ENCODE measurements at places on chromosomes 2 and 18.

GRCh38 chr18:48077291-48077690, 146.8 kb upstream of the SMAD2 start:
- no peak for DNase-seq

GRCh38 chr2:69581774-69582581, 61.6 kb downstream of the AAK1 start:
- DNase-seq = no peak

- no peak for DNase-seq
These were observed 170.9 kb upstream of the GATA6 start for GRCh38 chr18:21998486-21998885.

DNA sequence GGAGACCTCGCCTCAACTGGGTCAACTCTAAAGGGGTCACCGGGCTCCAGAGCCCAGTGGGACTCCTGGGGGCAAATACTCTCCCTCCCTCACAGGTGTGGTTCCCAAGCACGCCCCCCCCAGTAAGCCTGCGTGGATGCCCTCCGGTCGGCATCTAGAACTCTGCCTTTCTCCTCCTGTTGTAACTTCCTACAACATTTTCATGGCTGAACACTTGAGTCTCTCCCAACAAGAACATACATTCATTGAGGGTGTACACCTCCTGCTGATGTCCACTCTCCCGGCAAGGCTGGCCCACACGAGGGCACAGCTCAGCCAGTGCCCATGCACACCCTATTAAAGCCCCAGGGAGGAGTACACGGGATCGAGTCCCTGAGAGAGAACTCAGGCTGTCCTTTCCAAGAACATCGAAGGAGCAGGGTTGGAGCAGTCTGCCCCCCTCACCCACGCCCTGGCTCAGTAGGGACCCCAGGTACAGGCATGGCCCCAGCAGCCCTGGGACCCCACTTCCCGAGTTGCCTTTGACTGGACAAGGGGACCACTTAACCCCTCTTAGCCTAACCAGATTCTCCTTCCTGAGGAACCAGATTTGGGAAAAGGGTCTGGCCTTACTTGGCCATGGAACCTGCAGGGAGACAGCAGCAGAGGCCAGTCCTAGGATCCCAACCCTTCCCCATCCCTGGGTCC, 37.4 kb downstream of the FAM178B start:
- DNase-seq = no peak

- no peak for DNase-seq
These were observed 73.2 kb upstream of the NETO1 start for GRCh38 chr18:72940986-72941385.

GRCh38 chr2:70442301-70443077, 111.1 kb downstream of the TGFA start:
- no peak for DNase-seq

DNA sequence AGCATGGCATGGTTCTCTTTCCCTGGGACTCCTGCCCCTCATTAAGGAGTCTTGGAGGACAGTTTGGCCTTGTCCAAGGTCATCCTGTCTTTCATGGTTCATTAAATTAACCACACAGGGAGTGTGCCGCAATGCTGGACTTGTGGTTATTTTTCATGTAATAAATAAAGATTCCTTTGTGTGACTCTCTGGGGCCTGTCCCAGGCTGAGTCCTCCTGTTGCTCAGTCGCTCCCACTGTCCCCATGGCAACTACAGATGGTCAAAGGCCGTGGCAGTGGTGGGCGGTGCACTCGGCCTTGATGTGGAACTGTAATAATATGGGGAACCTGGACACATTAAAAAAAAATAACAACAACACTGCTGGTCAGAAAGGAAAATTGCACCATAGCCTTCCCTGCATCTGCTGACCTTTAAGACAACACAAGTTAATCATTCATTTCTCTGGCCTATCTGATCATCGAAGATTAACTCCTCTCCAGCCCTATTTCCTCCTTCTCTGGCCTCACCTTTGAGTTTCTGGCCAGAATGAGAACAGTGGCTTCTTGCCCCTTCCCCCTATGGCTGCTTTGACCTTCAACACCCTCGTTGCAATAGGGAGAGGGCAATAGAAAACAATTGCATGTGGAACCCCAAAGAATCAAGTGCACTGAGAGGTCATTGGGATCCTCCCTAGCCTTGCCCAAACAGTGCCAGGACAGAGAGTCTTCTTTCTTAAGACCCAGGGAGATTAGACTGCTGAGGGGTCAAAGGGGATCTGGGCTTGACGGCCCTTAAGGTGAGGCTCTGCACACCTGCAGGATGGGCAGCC, 44.7 kb downstream of the PSD4 start:
- DNase-seq = no peak

- no peak for DNase-seq
These were observed 59.9 kb upstream of the TMEM87B start for GRCh38 chr2:111995148-111995547.

DNA sequence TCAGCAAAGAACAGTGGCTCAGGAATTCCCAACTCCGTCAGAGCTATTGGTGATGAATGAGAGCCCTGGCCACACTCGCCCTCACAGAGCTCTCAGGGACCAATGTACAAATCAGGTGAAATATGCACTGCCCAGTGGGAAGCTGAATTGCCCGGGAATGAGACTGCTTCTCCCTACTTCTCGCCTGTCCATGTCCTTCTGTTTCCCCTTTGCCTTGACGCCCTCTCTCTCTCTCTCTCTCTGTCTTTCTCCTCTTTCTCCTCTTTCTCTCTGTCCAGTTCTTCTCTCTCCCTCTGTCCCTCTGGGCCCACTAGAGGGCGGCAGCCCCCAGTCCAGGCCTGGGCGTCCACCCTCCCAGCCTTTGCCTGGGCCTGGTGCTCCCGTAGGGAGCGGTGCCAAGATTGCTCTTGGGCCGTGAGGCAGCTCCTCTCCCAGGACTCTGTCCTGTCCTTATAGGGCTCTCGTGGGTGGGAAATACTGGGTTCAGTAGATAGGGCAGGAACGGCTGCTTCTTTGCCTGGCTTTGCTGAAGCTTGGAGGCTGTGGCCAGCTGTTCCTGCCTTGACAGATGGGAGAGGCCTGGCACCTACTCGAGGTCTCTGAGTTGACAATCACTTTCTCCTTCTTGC, 28.4 kb upstream of the PUM2 start:
- peak; percentile 49 for DNase-seq

DNA sequence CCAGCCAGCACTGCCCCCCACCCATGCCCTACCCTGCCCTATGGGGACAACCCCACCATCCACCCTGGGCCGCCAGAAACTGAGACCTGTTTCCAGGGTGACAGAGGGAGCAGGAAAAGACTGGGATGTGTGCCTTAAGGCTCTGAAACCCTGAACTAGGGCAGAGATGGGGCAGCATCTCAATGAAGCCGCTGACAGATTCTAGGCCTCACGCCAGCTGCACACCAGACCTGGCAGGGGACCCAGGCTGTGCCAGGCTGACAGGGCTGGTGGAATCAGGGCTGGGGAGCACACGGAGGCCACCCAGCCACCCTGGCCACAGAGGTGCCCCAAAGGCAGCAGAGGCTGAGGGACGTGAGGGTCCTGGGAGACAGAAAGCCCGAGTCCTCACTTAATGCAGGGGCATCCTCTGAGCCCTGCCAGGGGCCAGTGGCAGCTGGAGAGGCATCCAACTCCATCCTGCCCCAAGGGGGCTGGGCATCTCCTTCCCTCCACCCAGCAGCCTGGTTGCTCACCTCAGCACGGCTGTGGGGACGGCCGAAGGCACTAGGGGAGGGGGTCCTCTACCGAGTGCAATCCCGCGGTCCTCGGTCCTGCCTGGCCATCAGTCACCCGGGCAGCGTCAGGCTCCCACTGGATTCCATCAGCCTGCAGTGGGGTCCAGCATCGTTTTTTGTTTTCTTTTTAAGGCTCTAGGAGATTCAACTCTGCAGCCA, 169.2 kb downstream of the ZFP36L2 start:
- no peak for DNase-seq

GRCh38 chr2:176679061-176679669, 409.9 kb downstream of the MTX2 start:
- no peak for DNase-seq

GRCh38 chr2:166360906-166361305, 14.8 kb downstream of the SCN9A start:
- no peak for DNase-seq

- DNase-seq = no peak
These were observed 70.6 kb downstream of the MBP start for GRCh38 chr18:77061946-77062517.

- no peak for DNase-seq
These were observed 48.4 kb downstream of the ZEB2 start for GRCh38 chr2:144471305-144472045.

DNA sequence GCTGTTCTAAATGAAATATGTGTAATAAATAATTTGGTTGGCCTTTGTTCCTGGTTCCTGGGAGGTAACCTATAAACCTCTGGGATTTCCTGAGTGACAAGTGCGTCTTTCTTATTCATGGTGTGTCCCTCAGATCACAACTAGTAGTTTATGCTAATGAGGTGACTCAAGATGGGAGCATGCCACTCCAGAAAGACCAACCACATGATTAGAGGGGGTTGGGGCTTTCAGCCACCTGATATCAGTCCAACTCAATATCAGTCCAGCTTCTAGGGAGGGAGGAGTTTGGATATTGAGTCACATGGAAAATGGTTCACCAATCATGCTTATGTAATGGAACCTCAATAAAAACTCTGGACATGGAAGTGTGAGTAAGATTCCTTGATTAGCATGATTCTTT, 96.6 kb downstream of the QPCT start:
- no peak for DNase-seq

GRCh38 chr18:12291690-12292089, 16.4 kb upstream of the TUBB6 start:
- DNase-seq = no peak

DNA sequence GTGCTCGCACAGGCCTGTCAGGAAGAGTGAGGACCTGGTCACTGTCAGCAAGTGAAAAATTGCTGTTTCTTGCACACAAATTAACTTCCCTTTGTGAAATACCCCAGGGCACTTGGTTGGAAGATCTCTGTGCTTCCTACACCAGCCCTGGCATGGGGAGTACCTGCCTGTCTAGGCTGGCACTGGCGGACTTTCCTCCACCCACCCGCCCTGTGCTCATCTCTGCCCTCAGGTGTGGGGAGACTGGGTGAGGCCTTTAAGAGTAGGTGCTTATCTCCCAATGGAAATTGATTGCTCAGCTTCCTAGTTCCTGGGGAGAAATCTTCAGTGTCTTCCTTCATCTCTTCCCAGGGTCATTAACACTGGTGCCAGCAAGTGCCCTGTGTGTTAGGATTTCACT, 42.1 kb downstream of the IMPA2 start:
- no peak for DNase-seq

DNA sequence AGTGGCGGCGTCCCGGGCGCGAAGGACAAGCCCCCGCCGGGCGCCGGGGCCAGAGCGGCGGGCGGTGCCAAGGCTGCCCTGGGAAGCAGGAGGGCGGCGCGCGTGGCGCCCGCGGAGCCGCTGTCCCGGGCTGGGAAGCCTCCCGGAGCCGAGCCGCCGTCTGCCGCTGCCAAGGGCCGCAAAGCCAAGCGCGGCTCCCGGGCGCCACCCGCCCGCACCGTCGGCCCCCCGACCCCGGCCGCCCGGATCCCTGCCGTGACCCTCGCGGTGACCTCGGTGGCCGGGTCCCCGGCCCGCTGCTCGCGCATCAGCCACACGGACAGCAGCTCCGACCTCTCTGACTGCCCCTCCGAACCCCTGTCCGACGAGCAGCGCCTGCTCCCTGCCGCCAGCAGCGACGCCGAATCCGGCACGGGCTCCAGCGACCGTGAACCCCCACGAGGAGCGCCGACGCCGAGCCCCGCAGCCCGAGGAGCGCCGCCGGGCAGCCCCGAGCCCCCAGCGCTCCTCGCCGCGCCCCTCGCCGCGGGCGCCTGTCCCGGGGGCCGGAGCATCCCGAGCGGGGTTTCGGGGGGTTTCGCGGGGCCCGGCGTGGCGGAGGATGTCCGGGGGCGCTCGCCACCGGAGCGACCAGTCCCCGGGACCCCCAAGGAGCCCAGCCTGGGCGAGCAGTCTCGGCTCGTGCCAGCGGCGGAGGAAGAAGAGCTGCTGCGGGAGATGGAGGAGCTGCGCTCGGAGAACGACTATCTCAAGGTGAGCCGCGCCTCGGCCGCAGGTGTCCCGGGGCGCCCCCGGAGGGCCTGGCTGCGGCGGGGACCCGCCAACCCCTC, 820 bp downstream of the MTCL1 start:
- no peak for DNase-seq

- peak; percentile 63 for DNase-seq
These were observed 79.7 kb upstream of the IGFBP5 start for GRCh38 chr2:216775043-216775453.

DNA sequence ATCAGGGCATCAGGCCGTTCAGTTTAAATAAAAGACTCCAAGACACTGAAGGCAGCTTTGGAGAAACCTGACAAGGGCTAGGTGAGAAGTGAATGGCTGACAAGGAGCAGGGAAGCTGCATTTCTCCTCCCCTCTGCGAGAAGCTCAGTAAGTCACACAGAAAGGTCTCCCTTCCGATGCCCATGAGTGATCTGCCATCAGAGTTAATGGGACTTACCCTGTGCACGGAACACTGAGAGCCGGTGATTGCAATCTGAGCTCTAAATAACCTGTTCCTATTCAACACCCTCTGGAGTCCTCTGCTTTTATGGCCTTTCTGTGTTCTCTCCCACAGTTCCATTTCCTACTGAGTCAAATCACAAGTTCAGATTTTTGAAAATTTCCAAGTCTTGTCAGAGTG, 322.2 kb upstream of the MYT1L start:
- no peak for DNase-seq

- DNase-seq = no peak
These were observed 259.6 kb downstream of the NUP35 start for GRCh38 chr2:183383854-183384253.

GRCh38 chr2:179139506-179139905, 89.6 kb upstream of the CCDC141 start:
- DNase-seq = no peak

- DNase-seq = no peak
These were observed 646.7 kb upstream of the CDH2 start for GRCh38 chr18:28823506-28824182.

GRCh38 chr2:61205132-61205531, 43.1 kb downstream of the C2orf74 start:
- DNase-seq = no peak

DNA sequence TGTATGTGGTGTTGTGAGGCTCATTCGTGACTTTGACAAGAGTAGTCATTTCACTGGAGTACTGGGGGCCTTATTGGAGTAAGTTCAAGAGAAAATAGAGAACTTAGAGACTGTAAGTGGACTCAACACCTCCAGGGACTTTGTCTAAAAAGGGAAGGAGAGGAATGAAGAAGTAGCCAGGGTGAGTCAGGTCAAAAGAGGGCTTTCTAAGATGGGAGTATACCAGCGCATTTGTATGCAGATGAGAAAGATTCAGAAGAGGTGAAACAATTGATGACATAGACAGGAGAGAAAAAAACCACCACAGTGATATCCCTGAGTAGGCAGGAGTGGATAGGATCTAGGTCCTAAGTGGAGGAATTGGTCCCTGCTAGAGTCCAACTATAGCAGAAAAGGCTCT, 246.8 kb downstream of the IKZF2 start:
- DNase-seq = no peak

GRCh38 chr2:208252716-208253492, 2.0 kb downstream of the IDH1 start:
- DNase-seq = no peak

DNA sequence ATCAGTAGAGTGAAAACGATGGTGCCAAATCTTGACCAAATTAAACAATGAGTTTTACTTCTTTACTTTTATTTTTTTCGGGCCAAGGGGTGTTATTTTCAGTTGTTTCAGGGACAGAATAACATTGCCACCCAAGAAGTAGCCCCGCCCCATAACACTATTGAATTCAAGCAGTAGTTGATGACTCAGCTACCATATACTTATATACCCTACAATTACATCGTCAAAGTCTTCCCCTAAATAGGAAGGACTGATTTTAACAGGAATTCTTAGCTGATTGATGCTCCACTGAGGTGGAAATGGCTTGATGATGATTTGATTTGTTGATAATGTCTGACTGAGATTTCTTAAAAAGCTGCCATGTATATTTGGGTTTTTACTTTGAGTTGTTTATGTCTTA, 24.7 kb downstream of the LYPD6B start:
- DNase-seq = no peak
